ENCODE measurements at places on chromosomes 5 and 9. TPM values are rescaled to one million over a fixed set of nuclear protein-coding genes. Genes with fewer than 3 reads are reported as not detected.

SLC27A6 gene
- 76.5 TPM for total RNA-seq

MYORG gene
- 9.0 TPM for total RNA-seq

MCC gene
- total RNA-seq: 31.9 TPM

AMBP gene
- not detected for total RNA-seq

PCDHA4 gene
- 0.08 TPM for total RNA-seq

GFI1B gene
- total RNA-seq: 0.43 TPM

RNF224 gene
- total RNA-seq: not detected

OR1L1 gene
- not detected for total RNA-seq

PCDHA9 gene
- not detected for total RNA-seq

INSL4 gene
- not detected for total RNA-seq

DNA sequence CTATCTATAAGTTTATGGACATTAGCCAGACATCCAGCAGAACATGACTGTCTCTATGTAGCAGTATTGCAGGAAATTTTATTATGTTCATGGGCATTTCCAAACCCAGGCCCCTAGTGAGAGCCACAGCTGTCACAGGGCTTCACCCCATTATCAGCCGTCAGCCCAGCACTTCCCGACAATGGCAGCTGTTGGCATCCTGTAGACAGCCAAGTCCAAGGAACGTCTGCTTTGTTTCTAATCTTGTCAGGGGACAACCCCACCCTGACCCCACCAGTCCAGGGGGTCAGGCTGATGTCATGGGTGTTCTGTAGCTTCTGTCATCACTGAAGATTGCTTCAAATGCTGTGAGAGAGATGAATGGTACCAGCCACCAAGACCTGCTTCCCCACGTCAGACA, 565.3 kb upstream of the BRINP1 start:
- DNase-seq: no peak

DNA sequence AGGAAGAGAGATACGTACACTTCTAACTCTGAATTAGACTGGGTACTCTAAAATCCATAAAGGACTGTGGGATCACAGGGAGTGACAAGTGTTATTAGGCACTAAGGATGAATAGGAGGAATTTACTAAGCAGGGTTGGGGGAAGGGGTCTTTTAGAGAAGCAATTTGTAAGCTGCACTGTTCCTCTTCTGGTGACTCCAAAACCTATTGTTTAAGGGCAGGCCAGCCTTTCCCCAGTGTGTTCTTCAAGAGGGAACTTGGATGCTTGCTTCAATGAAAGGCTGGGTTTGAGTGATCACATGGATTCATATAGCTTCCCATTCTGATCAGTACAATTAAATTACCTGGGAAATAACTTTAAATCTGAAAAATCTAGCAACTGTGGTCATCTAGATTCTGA, 71.8 kb downstream of the STX17 start:
- no peak for DNase-seq

GRCh38 chr9:104022083-104022482, 72.0 kb upstream of the SMC2 start:
- no peak for DNase-seq

DNA sequence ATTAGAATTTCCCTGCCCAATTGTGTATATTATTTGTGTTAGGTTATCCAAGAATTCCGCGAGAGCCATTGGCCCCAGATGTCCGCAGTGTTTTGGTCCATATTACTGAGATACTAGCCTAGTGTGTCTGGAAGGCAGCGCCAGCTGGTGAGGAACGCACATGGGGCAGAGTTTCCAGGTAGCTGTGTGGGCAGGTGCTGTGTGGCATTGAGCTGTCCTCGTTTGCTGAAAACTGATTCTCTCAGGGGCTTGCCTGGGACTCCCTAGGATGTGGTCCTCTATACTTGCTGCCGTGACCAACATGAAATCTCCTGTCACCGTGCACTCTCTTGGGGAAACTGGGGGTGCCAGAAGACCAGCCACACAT, 288.7 kb downstream of the FANCC start:
- no peak for DNase-seq

DNA sequence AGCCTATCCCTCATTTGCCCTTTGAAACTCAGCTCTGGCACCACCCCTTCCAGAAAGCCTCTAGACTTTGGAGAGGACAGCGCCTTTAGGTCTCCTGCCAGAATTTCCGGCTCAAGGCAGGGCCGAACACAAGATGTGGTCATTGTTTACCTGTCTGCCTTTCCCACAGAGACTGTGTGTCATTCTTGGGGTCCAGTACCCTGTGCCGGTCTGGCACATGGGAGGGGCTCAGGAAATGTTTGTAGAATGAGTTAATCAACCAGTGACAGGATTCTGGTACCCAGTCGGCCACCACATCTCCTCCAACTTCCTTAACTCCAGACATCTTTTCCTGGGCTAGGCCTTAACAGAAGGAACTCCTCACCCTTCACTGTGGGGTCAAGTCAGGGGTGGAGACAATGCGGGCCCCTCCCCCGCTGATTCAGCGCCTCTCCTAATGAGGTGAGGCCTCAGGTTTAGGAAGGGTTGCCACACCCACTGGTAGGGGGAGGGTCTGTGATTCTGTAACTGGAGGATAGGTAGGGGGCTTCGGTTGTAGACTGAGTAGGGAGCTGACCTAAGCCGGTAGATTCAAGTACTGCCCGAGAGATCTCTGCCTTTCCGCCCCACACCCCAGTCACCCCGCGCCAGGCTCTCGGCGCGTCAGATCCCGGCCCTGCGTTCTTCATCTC, 29.3 kb downstream of the PCDH1 start:
- no peak for DNase-seq

DNA sequence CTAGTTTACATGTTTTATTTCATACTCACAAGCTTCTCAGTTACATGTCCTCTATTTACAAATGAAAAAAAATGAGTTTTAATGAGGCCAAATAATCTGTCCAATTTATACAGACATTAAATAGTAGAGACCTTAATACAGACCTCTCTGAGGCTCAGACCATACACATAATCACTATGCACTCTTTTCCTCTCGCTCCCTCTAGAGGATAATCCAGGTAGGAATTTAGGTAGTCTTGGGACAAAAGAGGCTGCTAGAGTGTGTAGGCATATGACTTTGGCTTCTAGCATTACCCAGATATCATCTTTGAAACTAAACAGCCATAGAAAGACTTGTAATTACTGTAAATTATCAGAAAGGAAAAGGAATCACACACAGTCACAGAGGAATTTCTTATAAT, 444.7 kb downstream of the HINT1 start:
- DNase-seq: no peak

GRCh38 chr9:33942471-33943083, 106.1 kb downstream of the UBAP2 start:
- no peak for DNase-seq

GRCh38 chr5:66596636-66597182, 516 bp downstream of the MAST4 start:
- DNase-seq: no peak

DNA sequence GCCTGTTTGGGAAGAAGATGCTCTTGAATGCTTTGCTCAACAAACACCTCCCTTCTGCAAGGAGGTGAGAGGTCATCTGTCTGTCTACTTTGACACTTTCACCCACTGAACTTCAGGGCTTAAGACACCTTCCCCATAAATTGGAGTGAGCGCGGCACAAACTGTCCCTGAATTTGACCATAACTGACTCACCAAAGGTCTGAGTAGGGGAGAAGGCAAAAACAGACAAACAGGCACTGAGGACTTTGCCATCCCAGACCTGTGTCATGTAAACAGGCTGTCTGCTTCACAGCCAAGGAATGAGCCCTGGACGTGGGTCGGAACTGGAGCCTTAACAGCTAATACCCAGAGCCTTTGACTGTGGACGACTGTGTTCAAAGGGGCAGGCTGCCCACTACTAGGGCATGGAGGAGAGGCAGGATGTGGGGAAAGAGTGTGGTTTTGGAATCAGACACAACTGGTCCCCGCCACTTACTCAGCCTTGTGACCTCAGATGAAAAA, 320.9 kb upstream of the KLF4 start:
- DNase-seq: no peak

DNA sequence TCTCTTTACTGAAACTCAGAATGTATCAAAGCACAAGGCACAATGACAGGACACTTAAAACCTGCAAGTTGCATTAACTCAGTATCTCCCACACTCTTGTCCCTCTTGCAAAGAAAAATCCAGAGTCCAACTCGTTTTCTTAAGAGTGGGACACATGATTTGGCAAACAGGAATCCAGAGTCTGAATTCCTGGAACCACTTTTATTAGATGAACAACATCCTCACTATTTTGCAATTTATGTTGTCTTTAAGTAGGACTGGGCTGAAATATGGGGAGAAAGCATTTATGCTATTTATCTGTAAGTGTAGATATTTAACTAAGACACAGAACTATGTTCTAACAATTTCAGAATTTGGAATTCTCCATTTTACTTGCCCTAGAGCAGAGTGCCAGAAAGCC, 69.1 kb downstream of the ABCA1 start:
- DNase-seq: no peak

DNA sequence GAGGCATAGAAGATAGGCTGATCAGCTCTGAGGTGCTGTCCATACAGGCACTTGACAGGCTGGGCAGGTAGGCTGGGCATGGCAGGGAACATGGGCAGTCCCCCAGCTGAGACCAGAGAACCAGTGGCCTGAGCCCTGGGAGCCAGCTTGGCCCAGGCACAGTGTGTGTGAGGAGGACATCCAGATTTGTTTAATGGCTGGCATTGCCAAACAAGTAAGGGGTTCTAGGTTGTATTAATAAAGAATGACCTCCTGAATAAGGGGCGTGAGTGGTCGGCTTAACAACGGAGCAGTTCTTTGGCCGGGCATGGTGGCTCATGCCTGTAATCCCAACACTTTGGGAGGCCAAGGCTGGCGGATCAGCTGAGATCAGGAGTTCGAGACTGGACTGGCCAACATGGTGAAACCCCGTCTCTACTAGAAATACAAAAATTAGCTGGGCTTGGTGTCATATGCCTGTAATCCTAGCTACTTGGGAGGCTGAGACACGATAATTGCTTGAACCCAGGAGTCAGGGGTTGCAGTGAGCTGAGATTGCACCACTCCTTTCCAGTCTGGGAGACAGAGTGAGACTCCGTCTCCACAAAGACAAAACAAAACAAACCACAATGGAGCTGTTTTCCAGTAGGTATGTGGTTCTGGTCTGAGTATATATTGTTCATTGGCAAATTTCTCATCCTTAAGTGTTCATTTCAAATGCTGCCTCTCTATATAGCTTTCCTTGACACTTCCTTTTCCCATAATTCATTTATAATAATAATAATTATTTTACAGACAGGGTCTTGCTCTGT, 56.2 kb downstream of the ANGPTL2 start:
- no peak for DNase-seq

DNA sequence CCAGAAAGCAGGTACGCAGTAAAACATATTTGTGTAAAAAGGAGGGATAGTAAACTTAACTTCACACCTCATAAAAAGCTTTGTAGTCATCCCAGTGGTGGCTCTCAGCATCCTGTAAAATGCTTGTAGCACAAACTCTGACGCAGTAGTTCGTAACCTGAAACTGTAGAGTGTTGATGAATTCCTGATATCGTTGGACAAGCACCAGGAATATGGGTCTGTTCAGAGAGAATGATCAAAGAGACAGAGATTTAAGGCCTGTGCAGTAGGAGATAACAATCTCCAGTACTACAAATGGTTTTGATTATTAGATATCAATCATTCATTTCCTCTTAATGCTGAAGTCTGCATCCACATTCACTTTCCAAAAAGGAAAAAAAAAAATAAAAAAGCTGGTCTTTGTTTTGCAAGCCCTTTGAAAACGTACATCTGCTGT, 148.5 kb downstream of the KIAA0825 start:
- no peak for DNase-seq

DNA sequence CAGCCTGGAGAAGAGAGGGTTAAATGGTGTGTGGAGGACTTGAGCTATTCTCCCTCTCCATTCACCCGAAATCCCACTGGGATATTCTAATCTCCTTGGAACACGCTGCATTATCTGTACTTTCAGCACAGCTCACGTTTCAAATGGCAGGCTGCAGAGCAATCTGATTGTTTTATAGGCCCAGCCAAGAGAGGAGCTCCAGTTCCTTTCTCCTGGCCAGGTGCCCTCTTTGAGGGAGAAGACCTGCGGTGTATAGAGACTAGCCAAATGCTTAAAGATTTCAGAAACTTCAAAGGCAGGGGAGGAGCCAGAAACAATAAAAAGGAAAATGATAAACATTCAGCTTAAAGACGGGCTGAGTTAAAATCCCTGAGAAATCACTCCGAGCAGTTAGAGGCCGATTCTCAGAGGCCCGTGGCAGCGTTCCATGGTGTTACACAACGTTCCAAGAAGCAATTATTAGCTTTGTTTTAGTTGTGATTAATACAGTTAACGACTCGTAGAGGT, 564.0 kb upstream of the KLF4 start:
- peak; percentile 79 for DNase-seq

DNA sequence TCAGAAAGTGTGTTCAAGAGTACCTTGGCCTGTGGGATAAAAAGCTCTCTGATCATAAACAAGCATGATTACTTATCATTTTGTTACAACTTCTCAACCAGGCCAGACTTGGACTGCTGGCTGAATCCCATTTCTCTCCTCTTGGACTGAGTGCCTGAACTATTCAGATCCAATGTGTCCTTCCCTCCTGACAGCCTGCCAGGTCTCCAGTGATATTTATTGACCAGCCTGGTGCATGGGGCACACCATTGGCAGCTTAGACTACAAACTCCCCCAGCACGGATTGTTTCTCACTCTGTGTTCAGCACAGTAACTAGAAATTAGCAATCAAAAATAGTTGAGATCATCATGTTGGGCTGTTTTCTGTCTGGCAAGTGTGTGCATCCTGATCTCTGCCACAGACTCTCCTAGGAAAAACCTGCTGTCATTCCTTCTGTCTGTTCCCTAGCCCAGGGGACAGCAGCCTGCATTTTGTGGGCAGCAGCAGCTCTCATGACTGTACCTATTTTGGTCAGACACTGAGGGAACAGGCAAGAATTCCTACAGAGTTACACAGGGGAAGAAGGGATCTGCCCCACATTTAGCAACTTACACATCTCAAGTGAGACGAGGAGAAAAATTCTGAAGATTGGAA, 348.1 kb downstream of the ADAMTS6 start:
- no peak for DNase-seq

DNA sequence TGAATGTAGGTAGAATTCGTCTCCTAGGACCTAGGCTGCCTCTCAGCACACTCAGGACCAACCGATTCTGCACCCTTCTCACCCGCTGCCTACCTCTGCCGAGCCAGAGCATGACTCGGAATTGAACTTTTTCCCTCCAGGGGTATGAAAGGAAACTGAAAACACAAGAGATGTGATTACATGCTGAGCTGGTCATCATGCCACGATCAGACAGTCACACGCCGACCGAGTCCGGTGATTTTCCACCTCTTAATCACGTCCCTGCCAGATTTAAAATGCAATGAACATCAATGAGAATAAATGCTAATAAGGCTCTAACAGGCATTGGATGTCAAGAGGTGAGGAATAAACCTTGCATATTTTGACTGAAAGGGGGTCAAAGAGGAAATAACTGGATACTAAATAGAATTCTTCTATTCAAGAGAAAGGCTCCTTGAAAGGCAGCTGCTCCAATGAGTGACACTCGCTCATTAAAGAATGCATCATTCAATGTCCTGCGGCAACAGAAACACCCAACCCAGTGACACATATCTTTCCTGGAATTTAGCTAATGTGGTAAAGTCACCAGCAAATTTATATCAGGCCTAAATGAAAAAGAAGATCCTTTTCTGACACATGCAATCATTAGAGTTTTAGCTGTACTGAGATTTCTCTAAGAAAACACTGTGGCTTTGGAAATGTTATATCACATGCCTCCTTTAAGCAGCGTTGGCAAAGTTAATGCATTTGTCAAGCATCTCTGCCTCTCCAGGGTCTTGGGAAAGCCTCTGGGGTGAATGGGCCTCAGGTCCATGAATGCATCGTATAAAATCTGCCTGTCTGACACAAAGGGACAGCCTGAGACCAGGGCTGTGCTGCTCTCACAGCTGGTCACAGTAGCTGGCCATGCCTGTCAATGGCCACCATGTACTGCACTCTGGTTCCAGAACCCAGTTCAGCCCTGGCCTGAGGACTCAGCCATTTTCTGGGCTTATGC, 128.7 kb downstream of the SPOCK1 start:
- DNase-seq: no peak

Measured in Right ventricle myocardium inferior (tissue), 1 donor.